ENCODE measurements at places on chromosomes 7 and 10. TPM values are rescaled to one million over a fixed set of nuclear protein-coding genes. Genes with fewer than 3 reads are reported as not detected.
A peak's percentile ranks its signal among the peaks of the same experiment; 100 is the strongest.

DNA sequence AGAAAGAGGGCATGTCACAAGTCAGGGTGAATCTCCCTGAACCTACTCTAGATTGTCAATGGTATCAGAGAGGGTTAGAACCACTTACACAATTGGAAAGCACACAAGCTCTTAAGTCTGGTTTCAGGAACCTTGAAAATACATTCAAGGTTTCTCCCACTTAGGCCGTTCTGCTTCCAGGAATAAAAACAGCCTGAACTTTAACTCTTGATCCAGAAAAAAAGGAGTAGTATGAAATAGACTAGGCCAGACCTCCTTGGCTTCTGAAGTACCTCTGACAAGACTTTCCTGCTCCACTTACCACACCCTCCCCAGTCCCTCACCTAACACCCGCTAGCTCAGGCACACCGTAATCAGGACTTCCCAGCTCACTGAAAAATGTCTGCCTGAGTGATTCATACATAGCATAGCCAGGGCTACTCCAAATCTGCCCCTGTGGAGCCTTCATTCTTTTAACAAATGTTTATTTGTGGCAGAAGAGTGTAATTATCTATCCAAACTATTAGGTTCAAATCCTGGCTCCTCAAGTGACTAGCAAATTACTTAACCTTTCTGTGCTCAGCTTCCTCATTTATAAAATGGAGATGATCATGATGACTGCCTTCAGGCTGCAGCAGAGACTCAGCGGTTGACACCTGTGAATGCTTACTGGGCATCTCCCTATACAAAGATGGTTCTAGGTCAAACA lies 30.3 kb upstream of the IL6 start:
- H3K4me3 ChIP-seq = no peak overlapping the region
- no peaks in the 10 kb centered on the region for H3K4me1 ChIP-seq

DNA sequence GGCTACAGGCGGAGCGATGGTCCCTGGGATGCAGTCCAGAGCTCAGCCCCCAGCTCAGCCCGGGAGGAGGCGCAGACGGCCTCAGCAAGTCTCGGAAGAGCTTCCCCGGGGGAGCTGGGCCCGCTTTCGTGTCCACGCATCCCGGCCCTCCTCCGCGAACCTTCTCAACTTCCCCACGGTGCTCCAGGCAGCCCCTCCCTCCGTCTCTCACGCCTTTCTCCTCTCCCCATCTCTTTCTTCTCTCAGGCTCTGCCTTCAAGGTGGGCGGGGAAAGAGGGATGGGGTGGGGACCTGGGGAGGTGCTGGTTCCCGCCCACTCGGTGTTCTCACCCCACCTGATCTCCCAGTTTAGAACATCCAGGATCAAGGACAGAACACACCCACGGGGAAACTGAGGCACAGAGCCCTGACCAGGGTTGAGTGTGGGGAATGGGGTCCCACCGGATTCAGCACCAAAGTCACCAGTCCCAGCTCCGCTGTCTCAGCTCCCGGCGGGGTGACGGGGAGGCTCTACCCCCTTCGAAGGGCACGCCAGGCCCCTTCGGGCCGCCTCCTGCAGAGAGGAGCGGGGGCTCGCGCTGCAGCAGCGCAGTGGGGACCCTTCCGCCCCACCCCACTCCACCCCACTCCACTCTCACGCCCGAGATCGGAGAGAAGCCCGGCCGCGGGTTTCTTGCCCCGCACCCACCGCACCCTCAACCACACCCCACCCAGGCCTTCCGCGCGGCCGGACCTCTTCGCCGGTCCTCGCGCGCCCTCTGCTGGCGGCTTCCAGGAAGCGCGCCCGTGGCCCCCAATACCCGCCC lies 18.2 kb downstream of the POLL start:
- no peaks in the 10 kb centered on the region for H3K27me3 ChIP-seq
- H3K4me1 ChIP-seq = peaks cover 11% of the 10 kb centered on the region
- H3K27ac ChIP-seq = no peak overlapping the region

DNA sequence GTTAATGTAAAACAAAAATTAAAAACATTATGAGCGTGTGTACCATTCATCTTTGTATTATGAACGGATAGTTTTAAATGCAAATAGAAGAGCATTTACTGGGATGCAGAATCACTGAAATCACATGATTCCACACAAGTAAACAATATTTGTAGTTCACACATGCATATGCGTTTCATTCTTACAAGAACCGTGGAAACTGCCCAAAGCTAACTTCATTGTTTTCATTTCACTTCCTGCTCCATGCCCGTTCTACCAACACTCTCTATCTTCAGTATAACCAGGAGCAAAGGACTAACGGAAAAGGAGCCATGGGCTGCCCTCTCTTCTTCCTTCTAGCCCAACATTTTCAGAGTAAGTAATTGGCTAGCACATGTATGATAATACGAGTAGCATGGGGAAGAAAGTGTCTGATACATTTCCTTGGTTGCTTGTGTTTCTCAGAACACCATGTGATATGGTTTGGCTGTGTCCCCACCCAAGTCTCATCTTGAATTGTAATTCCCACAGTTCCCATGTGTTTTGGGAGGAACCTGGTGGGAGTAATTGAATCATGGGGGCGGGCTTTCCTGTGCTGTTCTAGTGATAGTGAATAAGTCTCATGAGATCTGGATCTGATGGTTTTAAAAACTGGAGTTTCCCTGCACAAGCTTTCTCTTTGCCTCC lies 38.8 kb downstream of the ZNF783 start:
- no peaks in the 10 kb centered on the region for H3K36me3 ChIP-seq
- no peak for DNase-seq
- no peak overlapping the region for H3K27ac ChIP-seq
- no peaks in the 10 kb centered on the region for H3K4me1 ChIP-seq
- H3K27me3 ChIP-seq = no peaks in the 10 kb centered on the region
- H3K4me3 ChIP-seq = no peak overlapping the region

DNA sequence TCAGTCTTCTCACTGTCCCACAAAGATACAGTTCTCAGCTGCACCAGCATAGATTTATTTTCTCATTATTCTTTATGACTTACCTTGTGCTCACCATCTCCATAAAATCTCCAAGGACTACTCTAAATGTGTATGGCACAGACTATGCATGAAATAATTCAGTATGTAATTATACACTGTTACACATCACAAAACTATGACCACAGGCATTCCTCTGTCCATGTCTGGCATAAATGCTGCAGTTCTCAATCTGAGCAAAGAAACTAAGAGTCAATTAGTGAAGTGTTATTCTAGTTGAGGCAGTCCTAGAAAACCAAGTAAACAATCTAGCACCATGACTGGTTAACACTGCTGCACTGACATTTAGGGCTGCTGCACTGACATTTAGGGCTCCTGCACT lies 2.7 kb downstream of the CYCS start:
- H3K4me1 ChIP-seq = 0 out of 2 replicates have a peak, but pooled peaks cover 10% of the 10 kb centered on the region
- H3K27ac ChIP-seq = no peak overlapping the region
- peaks cover 51% of the 10 kb centered on the region for H3K36me3 ChIP-seq
- no peaks in the 10 kb centered on the region for H3K27me3 ChIP-seq
- peak overlapping the region; percentile 100 for H3K4me3 ChIP-seq

- H3K4me3 ChIP-seq = no peak overlapping the region
- no peaks in the 10 kb centered on the region for H3K36me3 ChIP-seq
- H3K27ac ChIP-seq = no peak overlapping the region
- no peaks in the 10 kb centered on the region for H3K27me3 ChIP-seq
These were observed 261.8 kb downstream of the GATA3 start for GRCh38 chr10:8316284-8316683.

DNA sequence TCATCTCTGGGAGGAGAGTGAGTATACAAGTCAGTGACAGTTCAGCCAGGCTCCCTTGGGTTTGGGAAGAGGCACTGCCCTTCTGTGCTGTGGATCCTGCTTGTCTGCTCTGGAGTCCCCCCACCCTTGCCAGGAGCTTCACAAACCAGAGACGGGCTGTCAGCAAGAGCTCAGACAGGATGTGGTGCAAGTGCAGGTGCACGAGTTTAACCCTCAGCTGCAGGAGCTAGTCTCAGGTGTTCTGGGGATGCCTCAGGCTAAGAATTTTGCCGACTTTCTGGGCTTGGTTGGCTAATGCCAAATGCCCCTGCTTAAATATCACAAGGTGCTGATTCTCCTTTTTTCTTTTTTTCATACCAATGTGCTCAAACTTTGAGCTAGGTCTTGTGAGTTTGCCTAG lies 22.3 kb downstream of the ZNF783 start:
- H3K4me3 ChIP-seq = peak overlapping the region; percentile 67
- DNase-seq = no peak

DNA sequence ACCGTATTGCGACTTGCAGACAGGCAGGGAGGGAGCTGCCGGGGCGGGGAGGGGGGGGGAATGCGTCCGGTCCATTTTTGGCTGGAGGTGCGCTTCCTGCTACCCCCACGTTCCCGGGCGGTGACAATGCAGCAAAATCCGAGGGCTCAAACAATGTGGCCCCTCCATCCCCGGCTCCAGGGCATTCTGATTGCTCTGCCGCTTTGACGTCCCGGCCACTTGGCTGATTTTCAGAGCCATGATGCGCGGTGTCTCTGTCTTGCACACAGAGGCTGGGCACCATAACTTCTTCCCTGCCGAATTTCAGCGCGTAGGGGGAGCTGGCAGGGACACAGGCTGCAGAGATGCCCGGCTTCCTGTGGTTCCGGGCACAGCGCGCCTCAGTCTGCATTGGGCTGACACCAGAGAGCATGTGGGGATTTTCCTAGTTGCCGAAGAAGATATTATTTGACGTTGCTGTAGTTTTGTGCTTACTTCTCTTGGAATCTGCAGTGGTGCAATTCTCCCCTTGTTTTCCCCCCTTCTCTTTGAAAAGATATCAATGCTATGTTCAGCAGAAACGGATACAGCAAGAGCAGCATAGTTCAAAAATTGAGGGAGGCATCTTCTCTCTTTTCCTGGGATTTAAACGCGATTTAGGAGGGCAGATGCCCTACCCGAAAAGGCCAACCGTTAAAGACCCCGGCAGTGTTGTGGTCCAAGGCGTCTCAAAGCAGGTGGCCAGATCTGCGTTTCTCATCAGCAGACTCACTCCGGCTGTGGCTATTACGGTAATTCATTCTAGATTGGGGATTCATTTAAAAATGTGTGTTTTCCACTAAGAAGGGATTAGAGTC lies 1.4 kb downstream of the HECW1 start:
- peak overlapping the region; percentile 58 for H3K4me3 ChIP-seq
- no peak for DNase-seq
- peaks cover 5% of the 10 kb centered on the region for H3K4me1 ChIP-seq
- peaks cover 79% of the 10 kb centered on the region for H3K27me3 ChIP-seq

DNA sequence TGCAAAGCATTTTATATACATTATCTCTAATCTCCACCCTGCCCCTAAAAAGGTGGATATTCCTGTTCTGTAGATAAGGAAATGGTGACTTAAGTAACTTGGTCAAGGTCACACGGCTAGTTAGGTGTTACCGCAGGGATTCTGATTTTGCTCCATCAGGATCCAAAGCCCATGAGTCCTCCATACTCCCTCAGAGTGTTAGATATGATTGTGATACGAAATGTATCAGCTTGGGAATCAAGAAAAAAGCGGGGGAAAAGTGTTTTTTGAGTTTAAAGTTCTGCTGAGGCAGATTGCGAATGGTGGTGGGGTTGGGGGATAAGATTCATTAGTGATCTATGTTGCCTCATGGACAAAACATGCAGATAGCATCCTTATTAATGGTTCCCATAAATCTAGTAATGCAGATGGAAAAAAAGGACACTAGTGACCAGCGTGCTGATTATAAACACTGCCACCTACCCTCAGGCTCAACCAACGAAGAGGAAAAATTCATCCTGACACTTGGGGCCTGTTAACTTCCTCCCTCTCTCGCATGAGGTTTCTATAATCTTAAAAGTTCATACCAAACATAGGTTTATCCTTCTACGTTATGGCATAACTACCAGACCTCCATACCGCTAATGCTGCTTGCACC lies 2.3 kb downstream of the ICA1 start:
- H3K4me3 ChIP-seq = no peak overlapping the region
- peaks cover 17% of the 10 kb centered on the region for H3K27me3 ChIP-seq
- no peak for DNase-seq
- H3K4me1 ChIP-seq = peaks cover 16% of the 10 kb centered on the region

DNA sequence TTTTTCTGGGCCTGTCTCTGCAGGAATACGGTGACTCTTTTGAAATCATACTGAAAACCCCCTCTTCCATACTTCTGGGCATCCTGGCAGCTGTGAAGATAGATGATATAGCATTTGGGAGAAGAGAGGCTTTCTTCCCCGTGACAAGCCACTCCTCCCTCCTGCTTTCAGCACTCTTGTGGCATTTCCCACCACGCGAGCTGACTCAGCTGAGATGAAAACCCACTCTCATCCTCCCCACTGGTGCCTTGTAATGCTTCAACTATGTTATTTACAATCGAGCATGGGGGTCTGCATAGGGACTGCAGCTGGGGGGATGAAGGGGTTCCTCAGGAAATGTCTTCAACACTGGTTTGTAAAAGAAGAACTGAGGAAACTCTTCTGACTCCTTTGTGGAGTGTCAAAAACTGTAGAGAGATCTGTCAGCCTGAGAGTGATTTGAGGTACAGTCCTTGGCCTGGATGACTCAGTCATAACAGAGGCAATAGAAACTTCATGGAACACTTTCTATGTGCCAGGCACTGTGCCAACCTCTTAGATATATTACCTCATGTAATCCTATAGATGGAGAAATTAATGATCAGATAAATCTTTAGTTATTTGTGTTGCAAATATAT lies 1.7 kb upstream of the TBATA start:
- H3K27me3 ChIP-seq = 0 out of 2 replicates have a peak, but pooled peaks cover 3% of the 10 kb centered on the region
- DNase-seq = peak; percentile 34
- no peaks in the 10 kb centered on the region for H3K36me3 ChIP-seq
- H3K4me3 ChIP-seq = no peak overlapping the region
- no peak overlapping the region for H3K27ac ChIP-seq

- H3K27me3 ChIP-seq = no peaks in the 10 kb centered on the region
- H3K36me3 ChIP-seq = no peaks in the 10 kb centered on the region
- H3K27ac ChIP-seq = no peak overlapping the region
- DNase-seq = no peak
These were observed 38.6 kb downstream of the NACAD start for GRCh38 chr7:45050198-45050597.

- DNase-seq = no peak
- no peak overlapping the region for H3K27ac ChIP-seq
- no peaks in the 10 kb centered on the region for H3K36me3 ChIP-seq
- H3K4me1 ChIP-seq = no peaks in the 10 kb centered on the region
- H3K27me3 ChIP-seq = no peaks in the 10 kb centered on the region
These were observed 34.6 kb upstream of the LRRN3 start for GRCh38 chr7:111056371-111056770.

- DNase-seq = no peak
- H3K27ac ChIP-seq = no peak overlapping the region
- H3K4me3 ChIP-seq = no peak overlapping the region
- peaks cover 53% of the 10 kb centered on the region for H3K4me1 ChIP-seq
These were observed 167.7 kb downstream of the MAGI2 start for GRCh38 chr7:79285756-79286155.

GRCh38 chr10:1440897-1441296 lies 296.4 kb downstream of the ADARB2 start:
- no peaks in the 10 kb centered on the region for H3K27me3 ChIP-seq
- H3K4me1 ChIP-seq = no peaks in the 10 kb centered on the region

Gene NXPH1
- not detected for total RNA-seq

Gene FAM24A
- total RNA-seq = not detected

Gene MYO3A
- not detected for total RNA-seq

Gene TSPAN15
- 186 TPM for total RNA-seq

Gene HMX3
- total RNA-seq = not detected

Gene WNT8B
- total RNA-seq = 0.29 TPM

Measured in PC-3 (cell line).